ENCODE measurements at places on chromosomes 5 and 9.

DNA sequence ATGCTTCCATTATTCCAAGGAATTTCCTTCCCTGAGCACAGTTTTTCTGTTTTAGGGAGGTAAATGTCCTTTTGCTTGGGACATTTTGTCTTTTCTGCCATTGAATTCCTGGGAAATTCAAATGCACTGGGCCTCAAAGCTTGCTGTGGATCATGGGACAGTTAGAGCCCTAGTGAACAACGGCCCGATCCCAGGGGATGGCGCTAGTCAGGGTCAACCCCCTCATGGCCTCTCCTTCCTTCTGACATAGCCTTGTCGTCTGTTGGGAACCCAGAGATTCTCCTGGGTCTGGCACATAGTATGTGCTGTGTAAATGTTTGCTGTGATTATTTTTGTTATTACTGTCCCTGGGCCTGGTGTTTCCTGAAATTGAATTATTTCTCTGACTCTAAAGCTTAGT, 30.7 kb upstream of the COL15A1 start:
- no peak for DNase-seq

DNA sequence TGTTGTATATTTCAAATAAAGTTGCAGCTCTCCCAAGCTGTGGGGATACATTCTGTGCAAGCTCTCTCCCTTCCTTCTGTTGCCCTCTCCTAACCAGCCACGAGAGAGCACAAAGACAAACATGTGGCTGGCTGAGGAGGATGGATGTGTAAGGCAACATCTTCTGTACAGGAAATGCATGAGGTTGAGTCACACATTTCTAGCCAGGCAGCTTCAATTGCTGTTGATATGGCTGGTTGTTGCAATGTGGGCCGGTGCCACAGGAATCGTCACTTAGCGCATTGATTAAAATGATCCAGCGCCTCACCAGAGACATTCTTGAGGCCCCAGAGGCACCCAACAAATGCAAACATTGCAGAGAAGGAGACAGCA, 207.1 kb downstream of the ICE1 start:
- DNase-seq: no peak

DNA sequence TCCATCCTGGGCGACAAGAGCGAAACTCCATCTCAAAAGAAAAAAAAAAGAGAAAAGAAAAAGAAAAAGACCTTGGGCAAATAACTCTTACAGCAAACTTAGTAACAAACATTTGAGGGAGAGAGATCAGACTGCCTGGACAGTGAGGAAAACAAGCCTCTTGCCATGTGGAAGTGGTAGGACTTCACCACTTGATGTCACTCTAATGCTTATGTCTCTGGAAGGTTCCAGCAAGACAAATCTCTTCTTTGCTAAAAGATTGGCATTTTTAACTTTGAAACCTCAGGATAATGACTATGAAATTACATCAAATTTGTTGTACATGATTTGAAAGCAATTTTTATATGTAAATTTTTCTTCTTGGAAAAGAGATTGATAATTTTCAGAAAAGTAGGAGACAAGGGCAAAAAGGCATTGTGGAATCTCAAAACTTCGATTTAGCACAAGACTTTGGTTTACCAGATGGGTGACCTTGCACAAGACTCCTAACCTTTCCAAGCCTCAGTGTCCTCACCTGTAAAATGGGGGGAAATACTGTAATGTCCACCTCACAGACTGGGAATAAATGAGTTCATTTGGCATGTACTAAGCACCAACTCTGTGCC, 5.4 kb downstream of the ACTL7B start:
- DNase-seq: no peak

DNA sequence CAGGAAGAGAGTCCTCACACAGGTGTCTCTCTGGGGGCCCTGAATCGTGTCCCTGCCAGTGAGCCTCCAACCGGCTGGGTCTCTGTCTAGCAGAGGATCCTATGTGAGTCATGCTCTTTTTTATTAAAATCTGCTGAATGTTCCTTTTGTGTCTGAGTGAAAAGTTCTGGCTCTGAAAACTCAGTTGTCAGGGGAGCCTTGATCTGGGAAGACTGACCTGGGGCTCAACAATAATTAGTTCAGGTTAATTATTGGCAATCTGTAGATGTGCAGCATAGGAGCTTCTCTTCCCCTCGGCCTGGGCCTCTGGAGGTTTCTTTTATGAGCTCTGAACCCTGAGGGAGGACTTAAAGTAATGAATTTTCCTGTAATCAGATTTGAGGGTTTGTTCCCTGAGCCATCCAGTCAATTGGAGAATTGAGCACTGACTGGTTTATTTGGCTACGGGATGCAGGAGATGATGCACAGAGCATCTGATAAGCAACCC, 45.2 kb downstream of the ALG2 start:
- DNase-seq: no peak

GRCh38 chr5:153964880-153965645, 73.6 kb downstream of the FAM114A2 start:
- DNase-seq: peak; percentile 10

DNA sequence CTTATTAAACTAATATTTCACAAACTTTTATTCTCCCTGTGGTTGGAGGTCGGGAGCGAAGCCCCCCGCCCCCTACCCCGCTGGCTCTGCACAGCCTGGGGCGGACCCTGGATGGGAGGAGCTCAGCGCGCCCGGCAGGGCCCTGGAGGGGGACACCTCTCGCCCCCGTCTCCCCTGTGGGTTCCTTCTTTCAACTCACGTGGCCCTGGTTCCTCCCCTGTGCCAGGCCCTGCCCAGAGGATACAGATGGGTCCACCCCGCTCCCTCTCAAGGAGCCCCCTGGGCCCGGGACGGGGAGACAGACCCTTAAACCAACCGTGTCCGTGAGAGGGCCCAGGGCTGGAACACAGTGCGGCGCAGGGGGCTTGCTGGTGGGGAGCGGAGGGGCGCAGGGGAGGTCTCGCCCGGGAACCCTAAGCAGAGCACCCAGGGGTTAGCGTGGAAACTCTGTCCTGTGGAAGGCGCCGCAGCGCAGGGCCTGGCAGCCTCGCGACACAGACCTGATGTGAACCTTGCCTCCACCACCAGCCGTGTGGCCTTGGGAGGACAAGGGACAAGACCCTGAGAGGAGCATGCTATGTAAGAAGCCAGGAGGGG, 103.7 kb upstream of the MVB12B start:
- no peak for DNase-seq

DNA sequence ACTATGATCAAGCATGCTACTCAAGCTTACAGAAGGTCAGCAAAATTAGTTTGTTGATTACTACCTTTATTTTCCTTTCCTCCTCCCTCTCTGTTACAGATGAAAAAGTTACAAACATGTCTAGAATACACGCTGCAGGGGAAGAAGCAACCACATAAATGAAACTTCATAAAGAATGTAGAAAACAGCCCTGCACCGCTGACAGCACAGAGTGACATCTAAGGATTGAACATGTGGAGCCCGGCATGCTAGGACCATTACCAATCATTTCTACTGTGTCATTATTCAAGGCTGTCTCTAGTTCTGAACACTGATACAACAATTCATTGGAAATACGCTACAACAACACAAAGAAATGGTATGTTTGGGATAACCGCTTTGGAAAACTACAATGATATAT, 261.1 kb downstream of the MLLT3 start:
- no peak for DNase-seq

GRCh38 chr9:134027561-134027960, 2.3 kb downstream of the BRD3OS start:
- no peak for DNase-seq

GRCh38 chr9:110081395-110081794, 126.6 kb downstream of the C9orf152 start:
- DNase-seq: no peak

- DNase-seq: no peak
Observed at GRCh38 chr9:69593301-69593700, 78.9 kb downstream of the APBA1 start.

DNA sequence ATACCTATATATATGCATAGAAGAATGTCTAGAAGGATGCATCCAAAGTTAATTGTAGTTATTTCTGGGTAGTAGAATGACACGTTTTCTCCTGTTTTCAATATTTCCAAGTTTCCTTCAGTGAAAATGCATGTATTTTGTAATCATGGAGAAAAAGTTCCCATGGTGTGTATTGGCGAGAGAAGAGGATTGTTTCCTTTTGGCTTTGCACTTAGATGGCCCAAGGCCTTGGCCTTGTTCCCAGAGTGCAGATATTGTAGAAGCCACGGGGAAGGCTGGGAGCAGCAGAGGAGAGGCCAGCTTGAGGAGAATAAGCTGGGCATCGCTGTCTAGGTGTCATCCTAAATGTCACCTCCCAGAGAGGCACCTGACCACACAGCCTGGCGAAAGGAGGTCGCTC, 44.0 kb downstream of the IRF1 start:
- DNase-seq: no peak

- no peak for DNase-seq
Observed at GRCh38 chr9:133653638-133654037, 17.5 kb downstream of the DBH start.

- no peak for DNase-seq
Observed at GRCh38 chr9:99868845-99869244, 37.6 kb upstream of the STX17 start.

GRCh38 chr5:127660047-127660733, 11.3 kb downstream of the CTXN3 start:
- DNase-seq: no peak

DNA sequence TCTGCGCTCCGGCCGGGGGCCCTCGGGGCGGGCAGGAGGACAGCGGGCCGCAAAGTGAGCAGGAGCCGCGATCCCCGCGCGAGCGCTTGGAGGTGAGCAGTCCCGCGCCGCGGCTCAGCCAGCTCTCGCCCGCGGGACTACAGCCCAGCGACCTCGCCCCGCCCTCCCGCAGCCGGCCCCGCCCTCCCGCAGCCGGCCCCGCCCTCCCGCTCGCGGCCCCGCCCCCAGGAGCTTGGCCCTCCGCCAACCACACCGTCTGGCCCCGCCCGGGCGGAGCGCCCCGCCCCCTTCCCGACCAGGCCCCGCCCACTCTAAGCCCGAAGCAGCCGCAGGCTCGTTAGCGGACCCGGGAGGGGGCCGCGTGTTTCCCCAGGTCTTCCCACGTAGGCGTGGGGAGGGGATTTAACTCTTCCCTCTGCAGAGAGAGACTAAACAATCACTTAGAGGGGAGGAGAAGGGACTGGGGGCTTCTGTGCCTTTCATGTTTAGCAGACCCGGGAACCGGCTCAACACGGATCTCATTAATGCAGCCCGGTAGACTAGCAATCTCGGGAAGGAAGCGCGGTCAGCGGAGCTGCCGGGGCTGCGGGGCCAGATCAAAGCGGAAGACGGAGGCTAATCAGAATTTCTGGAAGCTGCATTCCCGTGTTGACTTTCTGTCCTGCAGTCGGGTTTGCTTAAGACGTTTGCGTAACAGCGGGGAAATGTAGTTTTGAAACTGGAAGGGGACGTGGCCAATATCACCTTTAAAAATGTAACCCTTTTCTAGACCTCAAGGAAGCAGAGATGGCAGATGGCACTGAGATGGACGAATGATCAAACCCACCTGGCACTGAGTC, at the start of gene MYO10:
Gene MYO10 (minus strand): TSS at position 139 of the 839 bp plus-strand sequence. CDS start 480 bp downstream, outside the sequence.
- peak; percentile 50 for DNase-seq

DNA sequence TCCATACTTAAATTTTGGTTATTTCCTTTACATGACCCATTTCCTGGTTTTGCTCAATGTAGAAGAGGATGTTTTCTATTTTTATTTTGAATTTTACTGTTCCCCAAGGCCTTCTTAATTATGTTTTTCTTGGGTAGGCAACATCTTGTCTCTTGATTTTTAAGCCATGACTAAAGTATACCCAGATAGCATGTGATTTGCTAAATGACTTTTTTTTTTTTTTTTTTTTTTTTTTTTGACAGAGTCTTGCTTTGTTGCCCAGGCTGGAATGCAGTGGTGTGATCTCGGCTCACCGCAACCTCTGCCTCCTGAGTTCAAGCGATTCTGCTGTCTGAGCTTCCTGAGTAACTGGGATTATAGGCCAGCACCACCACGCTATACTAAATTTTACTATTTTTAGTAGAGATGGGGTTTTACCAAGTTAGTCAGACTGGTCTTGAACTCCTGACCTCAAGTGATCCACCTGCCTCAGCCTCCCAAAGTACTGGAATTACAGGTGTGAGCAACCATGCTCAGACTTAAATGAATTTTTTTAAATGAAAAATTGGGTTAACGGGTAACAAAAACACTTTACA, 198.6 kb upstream of the DAB2 start:
- DNase-seq: no peak

DNA sequence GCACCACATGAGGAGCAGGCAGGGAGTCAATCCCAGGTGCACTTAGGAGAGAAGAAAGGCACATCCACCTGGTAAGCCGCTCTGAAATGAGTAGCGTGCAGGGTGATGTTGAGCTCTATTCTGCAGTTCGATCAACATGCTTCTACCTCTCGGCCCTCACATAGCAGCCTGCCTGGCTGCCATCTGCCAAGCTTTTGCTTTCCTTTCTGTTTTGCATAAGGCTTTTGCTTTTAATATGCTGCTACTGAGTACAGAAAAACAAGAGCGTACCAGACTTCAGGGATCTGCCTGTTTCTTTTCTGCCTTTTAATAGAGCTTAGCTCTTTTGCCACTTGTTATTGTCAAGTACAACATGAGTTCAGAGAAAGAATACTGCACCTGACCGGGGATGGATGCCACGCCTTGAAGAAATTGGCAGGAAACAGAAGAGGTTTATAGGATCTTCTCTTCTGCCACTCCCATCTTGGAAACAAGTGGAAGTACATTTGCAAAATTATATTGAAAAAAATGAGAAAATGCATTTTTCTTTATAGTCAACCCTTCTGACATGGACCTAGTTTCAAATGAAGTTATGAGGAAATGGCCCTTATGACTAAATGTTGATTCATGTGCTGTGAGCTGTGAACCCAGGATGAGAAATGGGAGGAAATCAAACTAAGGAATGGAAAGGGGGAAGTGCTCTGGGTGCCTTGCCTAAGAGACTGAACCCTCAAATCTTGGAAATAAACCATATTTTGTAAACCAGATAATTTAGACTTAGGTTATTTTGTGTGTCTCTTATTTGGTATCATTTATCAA, 4.0 kb upstream of the FCHO2 start:
- no peak for DNase-seq

DNA sequence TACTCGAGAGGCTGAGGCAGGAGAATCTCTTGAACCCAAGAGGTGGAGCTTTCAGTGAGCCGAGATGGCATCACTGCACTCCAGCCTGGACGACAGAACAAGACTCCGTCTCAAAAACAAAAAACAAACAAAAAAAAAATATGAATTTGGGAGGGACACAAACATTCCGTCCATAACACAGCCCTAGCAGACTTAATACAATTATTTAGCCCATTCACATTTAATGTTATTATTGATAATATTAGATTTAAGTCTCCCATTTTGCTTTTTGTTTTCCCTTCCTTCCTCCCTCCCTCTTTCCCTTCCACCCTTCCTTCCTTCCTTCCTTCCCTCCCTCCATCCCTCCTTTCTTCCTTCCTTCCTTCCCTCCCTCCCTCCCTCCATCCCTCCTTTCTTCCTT, 4.6 kb upstream of the CCNI2 start:
- DNase-seq: no peak

DNA sequence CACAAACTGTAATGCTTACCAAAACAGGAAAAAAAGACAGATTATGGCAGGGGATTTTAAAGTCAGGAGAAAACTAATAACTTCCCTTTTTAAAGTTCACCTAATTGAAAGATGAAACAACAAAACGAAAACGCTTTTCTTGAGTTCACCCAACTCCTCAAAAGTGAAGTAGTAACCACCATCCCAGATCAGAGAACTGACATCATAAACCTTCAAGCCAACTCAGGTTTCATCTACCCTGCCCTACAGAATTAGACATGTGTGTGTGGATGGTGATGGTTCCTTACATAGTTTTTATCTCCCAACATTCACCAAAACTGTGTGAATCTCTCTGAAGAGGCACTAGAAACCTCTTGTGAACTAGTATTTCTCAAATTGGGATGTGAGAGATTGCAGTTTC, 195.2 kb upstream of the PTGER4 start:
- DNase-seq: no peak

- DNase-seq: no peak
Observed at GRCh38 chr5:1732238-1732941, 67.2 kb downstream of the MRPL36 start.

GRCh38 chr5:150485693-150486401, 22.1 kb upstream of the NDST1 start:
- DNase-seq: no peak

Measured in CD4-positive, alpha-beta T cell treated with Interferon gamma for 1 hour (primary cell).